HTR-8/SVneo (cell line): ENCODE measurements at places on chromosomes 7 and 10.

DNA sequence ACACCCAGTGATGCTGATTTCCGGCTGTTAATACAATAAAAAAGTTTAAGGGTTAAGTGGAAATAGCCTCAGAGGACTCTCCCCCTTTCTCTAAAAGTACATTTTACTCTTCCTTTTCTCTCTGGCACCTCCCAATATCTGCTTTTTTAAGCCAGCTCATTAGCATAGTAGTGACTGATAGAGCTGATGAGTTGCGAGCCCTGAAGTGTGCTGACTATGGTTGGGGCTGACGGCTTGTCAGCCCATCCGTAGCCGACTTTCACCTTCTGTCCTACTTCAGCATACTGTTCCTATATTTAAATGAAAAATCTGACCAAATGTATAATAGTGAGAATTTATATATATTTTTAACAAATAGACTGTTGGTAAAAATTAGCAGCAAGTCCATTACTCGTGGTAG is 80.0 kb downstream of the SHH start:
- no peak for DNase-seq

GRCh38 chr10:97596101-97597082 is 6.9 kb downstream of the C10orf62 start:
- DNase-seq = peak; percentile 75

- no peak for DNase-seq
These were observed 35.5 kb downstream of the FKBP6 start for GRCh38 chr7:73363225-73364005.

GRCh38 chr7:116525913-116526861 is 1.4 kb downstream of the CAV1 start:
- DNase-seq = no peak

DNA sequence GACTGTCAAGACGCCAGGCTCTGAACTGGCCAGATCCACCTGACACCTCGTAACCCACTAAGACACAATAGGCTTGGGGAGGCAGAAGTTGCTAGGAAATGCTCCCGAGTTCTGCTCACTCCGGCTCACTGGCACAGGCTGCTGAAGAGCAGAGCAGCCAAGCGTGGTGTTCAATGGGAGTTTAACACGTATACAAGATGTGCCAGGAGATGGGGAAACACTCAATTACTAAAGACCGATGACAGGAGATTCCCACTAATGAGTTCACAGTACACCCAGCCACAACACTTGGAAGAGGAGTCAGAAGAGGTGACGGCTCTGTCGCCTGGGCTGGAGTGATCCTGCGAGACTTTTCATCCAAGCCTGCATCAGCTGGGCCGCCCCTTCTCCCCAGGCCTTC is 303.4 kb downstream of the GFRA1 start:
- DNase-seq = no peak

GRCh38 chr7:149529136-149529718 is 31.6 kb upstream of the ZNF746 start:
- DNase-seq = no peak

DNA sequence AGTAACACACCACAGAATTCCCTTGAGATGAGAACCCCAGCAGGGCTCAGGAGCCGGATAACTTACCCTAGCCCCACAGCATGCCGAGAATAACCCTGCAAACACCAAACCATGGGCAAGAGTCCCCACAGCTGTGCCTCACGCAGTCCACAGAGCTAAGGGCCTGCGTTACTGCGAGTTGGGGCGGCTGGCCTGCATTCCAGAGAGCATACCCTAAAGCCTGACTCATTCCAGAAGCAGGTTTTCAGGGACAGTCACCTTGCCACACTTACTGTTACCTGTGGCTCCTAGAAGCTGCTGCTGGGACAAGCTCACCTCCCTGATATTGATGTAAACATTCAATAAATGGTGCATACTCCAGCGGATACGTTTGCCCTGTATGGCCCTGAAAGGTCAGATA is 18.6 kb downstream of the FGFR2 start:
- DNase-seq = no peak

GRCh38 chr7:113892818-113893217 is 26.0 kb downstream of the PPP1R3A start:
- no peak for DNase-seq

- no peak for DNase-seq
These were observed 200.1 kb downstream of the SKAP2 start for GRCh38 chr7:26664274-26664673.

- peak; percentile 75 for DNase-seq
These were observed 155.6 kb upstream of the GHITM start for GRCh38 chr10:83983578-83984255.

GRCh38 chr10:409408-410040 is 274.3 kb downstream of the ZMYND11 start:
- no peak for DNase-seq

- no peak for DNase-seq
These were observed 179.5 kb downstream of the ADAM12 start for GRCh38 chr10:126208726-126209302.

- no peak for DNase-seq
These were observed 203.2 kb upstream of the PHYHIPL start for GRCh38 chr10:58973235-58973595.

GRCh38 chr10:52343439-52343838 is 29.4 kb downstream of the DKK1 start:
- DNase-seq = no peak

GRCh38 chr10:132471125-132471451 is 66.5 kb upstream of the INPP5A start:
- DNase-seq = no peak

GRCh38 chr10:100790761-100791208 is 45.4 kb downstream of the PAX2 start:
- DNase-seq = no peak

GRCh38 chr10:93827056-93827804 is 66.5 kb upstream of the SLC35G1 start:
- DNase-seq = no peak

- no peak for DNase-seq
These were observed 75.0 kb downstream of the PDGFA start for GRCh38 chr7:444606-445005.

DNA sequence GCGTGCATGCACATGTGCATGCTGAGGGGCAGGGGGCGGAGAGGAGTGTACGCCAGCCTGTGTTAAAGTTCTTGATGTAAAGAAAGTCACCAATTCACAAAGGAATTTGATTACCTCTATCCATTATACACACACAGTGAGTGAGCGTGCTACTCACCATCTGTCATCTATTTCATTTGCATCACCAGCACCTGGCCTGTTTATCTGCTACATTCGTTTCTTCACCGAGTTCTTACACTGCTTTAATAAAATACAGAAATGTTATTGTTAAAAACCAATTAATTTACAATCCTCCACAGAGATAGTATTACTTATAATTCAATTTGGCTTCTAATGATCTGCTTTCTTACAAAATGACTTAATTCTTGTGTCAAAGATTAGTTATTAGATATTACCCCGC is 32.6 kb downstream of the NEUROD6 start:
- DNase-seq = no peak

DNA sequence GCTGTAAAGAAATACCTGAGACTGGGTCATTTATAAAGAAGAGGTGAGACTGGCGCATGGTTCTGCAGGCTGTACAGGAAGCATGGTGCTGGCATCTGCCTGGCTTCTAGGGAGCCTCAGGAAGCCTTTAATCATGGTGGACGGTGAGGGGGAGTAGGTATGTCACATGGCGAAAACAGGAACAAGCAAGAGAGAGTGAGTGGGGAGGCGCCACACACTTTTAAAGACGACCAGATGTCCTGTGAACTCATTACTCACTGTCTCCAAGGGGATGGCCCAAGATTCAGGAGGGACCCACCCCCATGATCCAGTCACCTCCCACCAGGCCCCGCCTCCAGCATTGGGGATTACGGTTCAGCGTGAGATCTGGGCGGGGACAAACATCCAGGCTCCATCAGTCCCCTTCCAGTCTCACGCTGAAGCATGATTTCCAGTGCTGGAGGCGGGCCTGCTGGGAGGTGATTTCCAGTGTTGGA is 3.2 kb downstream of the ZNF316 start:
- no peak for DNase-seq

- no peak for DNase-seq
These were observed 2.1 kb downstream of the ADD3 start for GRCh38 chr10:110009736-110010475.

DNA sequence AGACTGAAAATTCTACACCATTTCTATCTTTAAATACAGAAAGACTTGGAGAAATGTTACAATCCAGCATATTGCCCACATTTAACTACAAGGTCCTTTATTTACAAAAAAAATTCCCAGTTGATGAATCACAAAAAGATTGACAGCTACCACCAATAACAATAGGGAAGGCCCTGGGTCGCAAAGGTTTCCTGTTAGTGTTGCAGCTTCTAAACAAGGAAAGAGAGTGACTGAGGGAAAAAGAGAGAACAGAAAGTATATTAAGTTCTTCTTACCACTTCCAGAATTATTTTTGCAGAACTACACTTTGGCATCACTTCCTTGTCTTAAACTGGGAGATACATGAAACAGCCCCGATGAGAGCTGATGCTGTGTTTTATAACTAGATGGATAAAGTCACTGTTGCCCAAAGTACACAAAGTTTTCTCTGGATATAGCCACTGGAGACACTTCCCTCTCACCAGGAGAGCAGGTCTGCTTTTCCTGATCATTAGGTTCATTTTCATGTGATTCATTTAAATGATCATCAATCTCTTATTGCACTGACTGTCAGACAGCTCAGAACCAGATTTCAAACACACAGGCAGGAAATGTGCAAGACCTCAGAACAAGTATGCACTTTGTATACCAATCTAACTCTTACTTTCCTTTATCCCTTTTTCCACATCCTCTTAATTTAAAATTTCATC is 57.0 kb downstream of the SHTN1 start:
- DNase-seq = peak; percentile 22

DNA sequence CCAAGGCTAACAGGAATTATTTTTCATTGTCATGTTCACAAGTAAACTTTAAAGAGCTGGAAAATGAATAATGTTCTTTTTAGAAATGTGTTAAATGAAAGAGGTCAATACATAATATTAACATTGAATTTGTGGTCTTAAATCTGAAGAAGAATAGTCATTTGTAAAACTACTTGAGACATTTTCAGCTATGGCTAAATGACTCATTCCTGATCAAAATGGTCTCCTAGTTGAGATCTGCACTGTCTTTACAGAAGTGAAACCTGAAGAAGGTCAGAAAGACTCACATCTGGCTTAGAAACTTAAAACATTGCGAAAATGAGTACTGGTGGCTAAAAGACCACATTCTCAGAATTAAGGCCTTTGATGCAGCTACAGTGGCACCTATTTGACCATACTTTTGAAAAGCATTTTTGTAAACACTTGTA is 5.9 kb downstream of the PIK3CG start:
- no peak for DNase-seq
